Nephron progenitor cell (in vitro differentiated cells): ENCODE measurements at places on chromosomes 13 and 19.

- H3K27ac ChIP-seq, result no peak overlapping the region
- no peaks in the 10 kb centered on the region for H3K4me1 ChIP-seq
- no peak overlapping the region for H3K4me3 ChIP-seq
- DNase-seq, result no peak
Measured at GRCh38 chr19:9811139-9811538, 7.7 kb downstream of the FBXL12 start.

DNA sequence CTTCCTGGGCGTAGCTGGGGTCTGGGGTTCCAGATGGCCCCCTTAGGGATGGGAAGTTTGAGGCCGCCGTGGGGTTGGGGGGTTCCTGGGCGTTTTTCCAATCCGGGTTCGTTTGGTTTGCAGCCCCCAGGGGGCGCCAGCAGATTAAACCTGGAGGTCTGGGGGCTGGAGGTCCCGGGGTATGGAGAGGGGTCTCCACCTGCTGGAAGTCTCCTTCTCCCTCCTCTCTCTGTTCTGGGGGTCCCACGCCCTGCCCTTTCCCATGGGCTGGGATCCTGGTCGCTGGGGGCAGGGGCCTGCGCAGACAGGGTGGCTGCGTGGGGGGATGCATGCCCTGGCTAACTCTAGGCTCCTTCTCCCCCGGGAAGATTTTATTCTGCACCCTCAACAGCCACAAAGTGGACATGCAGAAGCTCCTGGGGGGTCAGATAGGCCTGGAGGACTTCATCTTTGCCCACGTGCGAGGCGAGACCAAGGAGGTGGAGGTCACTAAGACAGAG lies 899 bp downstream of the GIPC3 start:
- H3K36me3 ChIP-seq, result no peaks in the 10 kb centered on the region
- H3K4me1 ChIP-seq, result no peaks in the 10 kb centered on the region
- peaks cover 69% of the 10 kb centered on the region for H3K27me3 ChIP-seq
- peak; percentile 64 for DNase-seq

GRCh38 chr19:7227735-7228134 lies 66.5 kb downstream of the INSR start:
- H3K4me3 ChIP-seq, result no peak overlapping the region
- peaks cover 22% of the 10 kb centered on the region for H3K4me1 ChIP-seq
- H3K27me3 ChIP-seq, result peaks cover 12% of the 10 kb centered on the region
- H3K27ac ChIP-seq, result no peak overlapping the region
- no peak for DNase-seq
- no peaks in the 10 kb centered on the region for H3K36me3 ChIP-seq

DNA sequence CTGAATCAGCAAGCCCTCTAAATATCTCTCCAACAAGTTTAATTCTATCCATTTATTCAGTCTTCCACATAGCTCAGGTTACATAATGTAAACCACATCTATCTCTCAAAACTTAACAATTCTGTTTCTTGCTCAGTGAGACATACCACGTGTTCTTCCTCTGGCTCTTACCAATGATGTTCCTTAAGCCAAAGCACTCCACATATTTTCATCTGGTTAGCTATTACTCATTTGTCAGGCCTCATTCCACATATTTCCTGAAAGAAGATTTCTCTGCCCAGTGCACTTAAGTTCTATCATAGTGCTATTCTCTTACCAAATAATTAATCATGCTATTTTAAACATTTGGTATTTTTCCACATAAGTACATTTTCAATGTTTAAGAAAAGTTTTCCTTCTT lies 403.3 kb upstream of the ATXN8OS start:
- no peaks in the 10 kb centered on the region for H3K27me3 ChIP-seq
- H3K27ac ChIP-seq, result no peak overlapping the region
- H3K4me1 ChIP-seq, result no peaks in the 10 kb centered on the region
- no peak for DNase-seq

DNA sequence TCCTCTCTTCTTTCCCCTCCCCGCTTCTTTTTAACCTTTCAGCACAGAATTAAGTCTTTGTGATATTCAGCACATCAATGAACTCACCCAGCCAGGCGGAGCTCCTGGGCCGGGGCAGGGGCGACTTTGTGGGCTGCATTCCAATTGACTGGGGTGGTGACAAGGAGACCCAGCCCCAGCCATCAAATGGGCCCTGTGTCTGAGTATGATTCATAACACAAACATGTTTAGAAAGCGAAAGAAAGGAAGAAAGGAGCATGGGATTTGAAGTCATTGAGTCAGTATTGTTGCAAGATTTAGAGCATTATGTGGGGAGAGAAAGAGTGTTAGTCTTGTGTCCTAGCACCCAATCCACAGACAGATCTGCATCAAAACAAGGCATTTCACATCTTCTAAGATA lies 185.3 kb downstream of the LHFPL6 start:
- H3K4me3 ChIP-seq, result peak overlapping the region; percentile 37
- peaks cover 42% of the 10 kb centered on the region for H3K4me1 ChIP-seq
- DNase-seq, result no peak
- H3K27ac ChIP-seq, result no peak overlapping the region
- no peaks in the 10 kb centered on the region for H3K36me3 ChIP-seq

GRCh38 chr13:86464193-86464592 lies 665.0 kb upstream of the SLITRK6 start:
- no peak overlapping the region for H3K27ac ChIP-seq
- H3K36me3 ChIP-seq, result no peaks in the 10 kb centered on the region
- no peak overlapping the region for H3K4me3 ChIP-seq
- DNase-seq, result no peak

DNA sequence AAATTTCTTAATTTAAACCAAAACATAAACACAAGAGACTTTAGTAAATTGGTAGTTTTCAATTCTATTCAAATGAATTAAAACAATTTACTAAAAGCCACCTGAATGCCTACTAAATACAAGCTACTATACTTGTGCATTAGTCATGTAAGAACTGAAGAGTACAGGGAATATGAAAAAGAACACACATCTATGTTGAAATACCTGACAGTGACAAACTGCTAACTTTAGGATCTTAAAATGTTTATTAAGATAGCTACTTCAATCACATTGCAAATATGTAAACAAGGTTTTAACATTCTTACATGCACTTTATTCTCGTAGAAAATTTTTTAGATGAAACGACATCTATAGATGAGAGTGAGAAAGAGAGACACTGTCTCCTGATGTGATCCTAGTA lies 4.1 kb downstream of the SPRYD7 start:
- no peak overlapping the region for H3K27ac ChIP-seq
- H3K27me3 ChIP-seq, result peaks cover 8% of the 10 kb centered on the region
- DNase-seq, result no peak
- H3K36me3 ChIP-seq, result peaks cover 17% of the 10 kb centered on the region

GRCh38 chr13:40192858-40193257 lies 473.6 kb downstream of the FOXO1 start:
- no peak for DNase-seq
- H3K4me3 ChIP-seq, result no peak overlapping the region
- no peaks in the 10 kb centered on the region for H3K36me3 ChIP-seq
- H3K4me1 ChIP-seq, result peaks cover 37% of the 10 kb centered on the region
- peaks cover 6% of the 10 kb centered on the region for H3K27me3 ChIP-seq

DNA sequence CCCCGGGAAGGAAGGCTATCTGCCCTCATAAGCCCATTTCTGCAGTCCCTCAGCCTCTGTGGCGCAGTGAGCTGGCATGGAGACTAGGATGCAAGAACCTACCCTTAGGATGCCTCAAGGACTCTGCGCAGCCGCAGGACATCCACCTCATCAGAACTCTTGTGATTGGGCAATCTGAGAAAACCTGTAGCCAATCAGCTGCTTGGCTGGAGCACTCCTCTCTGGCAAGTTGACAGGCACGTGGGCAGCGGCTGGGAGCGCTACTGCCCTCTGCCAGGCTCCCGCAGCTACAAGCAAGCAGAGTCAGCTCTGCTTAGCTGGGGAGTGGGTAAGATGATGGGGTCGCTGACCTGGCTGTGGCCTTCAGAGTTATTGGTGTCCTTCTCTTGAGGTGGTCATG lies 1.5 kb upstream of the ECSIT start:
- peaks cover 24% of the 10 kb centered on the region for H3K27me3 ChIP-seq
- H3K36me3 ChIP-seq, result peaks cover 4% of the 10 kb centered on the region
- H3K4me3 ChIP-seq, result no peak overlapping the region
- peaks cover 17% of the 10 kb centered on the region for H3K4me1 ChIP-seq
- DNase-seq, result peak; percentile 39
- no peak overlapping the region for H3K27ac ChIP-seq
